Stimulated activated CD4-positive, alpha-beta T cell treated with anti-CD3 and anti-CD28 coated beads, Interleukin-4, amount 100 ng/mL, for 48 hours (primary cell): ENCODE measurements at places on chromosomes 5 and 9.

DNA sequence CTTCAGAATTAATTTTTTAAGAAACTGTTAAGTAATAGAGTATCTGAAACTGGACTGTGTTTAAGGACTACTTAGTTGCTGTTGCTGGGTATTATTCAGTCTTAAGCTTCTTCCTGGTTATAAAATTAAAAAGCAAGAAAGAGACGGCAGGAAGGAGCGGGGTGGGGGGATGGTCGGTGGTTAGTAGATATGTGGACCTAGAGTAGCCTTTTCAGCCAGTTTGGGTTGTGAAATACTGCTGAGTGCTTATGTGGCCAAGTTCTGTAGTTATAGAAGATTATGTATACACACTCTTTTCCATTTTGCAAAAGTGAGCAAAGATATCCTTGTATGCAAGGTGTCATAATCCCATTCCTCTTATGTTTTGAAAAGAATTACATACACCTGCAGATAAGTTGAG, 28.5 kb downstream of the TRIO start:
- no peak for DNase-seq

DNA sequence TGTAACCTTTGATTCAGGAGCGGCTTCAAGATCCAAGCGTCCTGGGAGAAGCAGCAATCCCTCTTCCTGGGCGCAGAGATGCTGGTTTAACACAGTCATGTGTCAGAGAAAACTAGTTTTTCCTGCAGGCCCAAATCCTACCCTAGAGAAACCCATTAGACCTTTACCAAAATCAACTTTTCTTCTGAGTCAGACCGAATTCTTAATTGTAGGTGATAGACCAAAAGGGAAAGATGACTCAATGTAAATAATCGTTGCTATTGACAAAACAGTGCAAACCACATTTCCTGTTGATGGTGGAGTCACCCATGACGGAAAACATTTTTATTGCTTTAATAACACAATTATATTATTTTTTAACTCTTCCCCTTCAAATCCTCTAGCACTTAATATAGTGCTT, 40.1 kb downstream of the SLC1A1 start:
- DNase-seq, result no peak

GRCh38 chr5:150780187-150780692, 1.7 kb downstream of the SMIM3 start:
- no peak for DNase-seq

DNA sequence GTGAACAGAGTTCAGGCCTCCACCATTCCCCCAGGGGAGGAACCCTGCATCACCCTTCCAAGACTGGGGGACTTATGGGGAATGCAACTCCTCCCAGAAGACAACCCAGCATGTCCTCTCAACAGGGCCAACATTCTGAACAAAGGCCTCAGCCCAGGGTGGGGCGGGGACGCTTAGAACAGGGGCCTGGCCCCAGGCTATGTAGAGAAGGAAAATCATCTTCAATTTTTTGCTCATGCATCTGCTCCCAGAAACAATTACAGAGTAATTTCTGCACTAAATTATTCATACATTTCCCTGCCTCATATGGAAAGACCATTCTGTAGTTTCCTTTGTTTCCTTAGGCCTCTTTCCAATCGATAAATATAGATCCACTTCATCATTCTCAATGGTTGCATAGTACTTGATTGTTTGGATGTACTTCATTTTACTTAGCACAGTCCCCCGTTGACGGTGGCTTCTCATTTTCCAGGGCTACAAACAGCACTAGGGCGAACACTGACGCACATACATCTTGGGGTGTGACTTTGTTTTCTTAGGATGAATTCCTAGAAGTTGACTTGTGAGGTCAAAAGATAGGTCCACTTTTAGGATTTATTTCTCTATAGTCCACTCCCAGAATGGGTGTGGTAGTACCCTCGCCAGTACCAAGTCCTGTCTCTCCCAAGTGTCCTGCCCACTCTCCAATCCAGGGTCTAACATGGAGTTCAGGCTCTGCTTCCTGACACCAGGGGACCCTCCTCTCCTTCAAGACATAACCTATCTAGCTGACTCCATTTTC, 27.2 kb upstream of the SMU1 start:
- DNase-seq, result no peak

GRCh38 chr9:89969156-89969675, 364.4 kb downstream of the GADD45G start:
- no peak for DNase-seq

DNA sequence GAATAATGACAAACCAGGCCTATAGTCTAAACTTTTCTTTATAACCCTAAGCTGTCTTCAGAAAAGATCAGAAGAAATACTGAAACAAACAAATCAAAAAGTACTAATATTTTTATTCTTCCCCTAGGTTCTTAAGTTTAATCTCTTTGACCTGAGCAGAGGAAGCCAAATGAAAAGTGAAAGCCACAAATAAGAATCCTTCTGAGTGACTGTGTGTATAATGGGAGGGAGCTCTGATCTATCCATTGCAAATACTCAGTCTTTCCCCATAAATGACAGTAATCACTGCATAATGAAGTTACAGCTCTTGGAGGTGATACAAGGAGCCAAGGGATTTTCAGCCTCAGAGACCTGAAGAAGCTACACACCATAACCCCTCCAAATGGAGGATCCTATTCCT, 126.9 kb upstream of the ATP10B start:
- DNase-seq, result no peak

DNA sequence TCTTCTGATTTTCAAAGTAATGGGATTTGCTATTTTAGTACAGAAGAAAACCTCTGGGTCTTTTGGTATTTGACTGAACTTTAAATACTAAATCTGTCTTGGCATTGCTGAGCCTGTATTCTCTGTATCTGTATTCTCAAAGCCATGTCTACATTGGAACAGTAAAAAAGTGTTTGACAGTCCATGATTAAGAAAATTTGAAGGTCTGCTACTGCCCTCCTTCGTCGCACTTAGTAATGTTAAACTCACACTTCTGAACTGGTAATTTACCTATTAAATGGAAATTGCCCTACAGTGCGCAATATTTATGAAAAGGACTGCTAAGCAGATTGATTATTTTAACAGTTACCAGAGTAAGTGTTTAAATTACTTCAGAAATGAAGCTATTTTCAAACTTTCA, 165.7 kb upstream of the SMC2 start:
- DNase-seq, result no peak

DNA sequence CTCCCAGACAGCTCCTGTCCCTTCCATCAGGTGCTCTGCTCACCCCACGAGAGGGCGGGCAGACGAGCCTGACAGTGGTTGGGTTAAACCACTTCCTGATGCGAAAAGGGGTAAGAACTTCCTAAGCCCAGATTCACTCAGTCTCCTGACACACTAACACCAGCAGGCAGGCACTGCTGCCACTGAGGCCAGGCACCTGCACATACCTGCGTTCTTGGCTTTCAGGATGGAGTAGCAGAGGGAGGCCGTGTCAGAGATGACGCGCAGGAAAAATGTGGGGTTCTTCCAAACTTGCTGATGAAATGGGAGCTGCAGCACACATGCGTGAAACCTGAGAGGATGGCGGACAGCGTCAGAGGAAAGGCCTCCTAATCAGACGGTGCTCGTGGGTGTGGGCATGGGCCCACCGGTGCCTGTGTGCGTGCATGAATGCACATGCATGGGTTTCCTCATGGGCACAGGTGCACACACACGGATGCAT, 29.9 kb downstream of the SLC6A18 start:
- DNase-seq, result peak; percentile 15

- DNase-seq, result no peak
Observed at GRCh38 chr5:175700991-175701390, 43.1 kb downstream of the HRH2 start.

- no peak for DNase-seq
Observed at GRCh38 chr9:121038804-121039203, 11.3 kb downstream of the C5 start.
